ENCODE measurements at places on chromosomes 6 and 20.
A peak's percentile ranks its signal among the peaks of the same experiment; 100 is the strongest.

- no peak for DNase-seq
Observed at GRCh38 chr6:105320765-105321164, 82.1 kb downstream of the PREP start.

DNA sequence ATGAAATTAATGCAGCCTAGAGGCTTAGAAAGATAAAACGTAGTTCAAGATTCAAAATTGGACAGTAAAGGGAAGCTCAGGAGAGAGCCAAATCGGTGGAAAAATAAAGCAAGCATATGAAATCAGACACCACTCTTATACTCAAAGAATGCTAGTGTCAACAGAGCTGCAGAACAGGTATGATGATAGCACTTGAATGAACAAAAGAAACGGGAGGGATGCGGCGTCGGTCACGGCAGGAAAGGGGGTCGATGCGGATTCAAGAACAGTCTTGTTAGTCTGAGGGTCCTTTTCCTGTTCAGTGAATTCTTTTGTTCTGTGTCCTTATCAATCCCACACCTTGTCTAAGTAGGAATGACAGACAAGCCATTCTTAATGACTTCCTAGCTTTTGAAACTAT is 114.4 kb downstream of the FOXC1 start:
- no peak for DNase-seq

DNA sequence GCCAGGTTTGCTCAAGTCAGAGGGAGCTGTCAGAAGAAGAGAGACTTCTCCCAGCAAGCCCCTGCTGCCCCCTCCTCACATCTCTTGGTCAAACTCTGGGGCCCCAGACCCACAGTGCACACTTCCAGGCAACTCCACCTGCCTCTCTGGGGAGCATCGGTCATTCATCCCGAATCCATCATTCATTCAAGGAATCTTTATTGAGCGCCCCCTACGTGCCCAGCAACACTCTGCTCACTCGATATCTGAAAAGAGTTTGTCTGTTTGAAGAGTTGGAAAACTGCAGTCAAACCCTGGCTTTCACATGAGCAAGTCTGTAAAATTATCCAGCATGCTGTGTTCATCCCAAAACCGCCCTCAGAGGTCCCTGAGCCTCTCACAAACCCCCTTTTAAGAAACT is 66.2 kb downstream of the PRR18 start:
- no peak for DNase-seq

DNA sequence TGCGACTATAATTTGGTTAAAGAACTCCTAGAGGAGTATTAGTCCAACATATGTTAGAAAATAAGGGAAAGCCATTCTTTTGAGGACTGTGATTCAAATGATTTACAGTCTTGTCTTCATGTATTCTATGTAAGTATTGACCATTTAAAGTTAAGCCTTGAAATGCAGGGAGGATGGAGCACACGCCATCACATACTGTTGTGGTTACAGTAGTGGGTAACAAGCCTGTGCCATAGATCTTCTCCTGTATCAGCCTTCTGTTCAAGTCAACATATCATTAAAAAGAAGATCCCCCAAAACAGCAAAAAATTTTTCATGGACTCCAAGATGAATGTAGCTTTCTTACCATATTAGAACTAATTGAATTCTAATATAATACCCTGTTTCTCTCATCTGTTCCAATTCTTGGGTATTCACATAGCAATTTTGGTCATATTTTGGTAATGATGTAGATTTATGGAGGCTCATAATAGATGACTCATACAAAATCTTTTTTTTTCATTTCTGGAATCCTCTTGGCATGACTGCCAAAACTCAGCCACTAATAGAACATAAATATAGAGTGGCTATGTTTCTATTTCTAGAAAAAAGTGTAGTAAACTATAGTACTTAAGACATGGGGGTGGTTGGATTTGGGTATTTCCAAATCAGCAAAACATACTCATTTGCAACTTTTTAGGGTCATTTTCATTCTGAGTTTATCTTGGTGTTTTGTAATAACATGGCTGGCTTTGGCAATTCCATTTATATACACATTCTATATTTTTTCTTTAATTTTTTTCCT is 413.5 kb downstream of the BCKDHB start:
- DNase-seq: no peak

DNA sequence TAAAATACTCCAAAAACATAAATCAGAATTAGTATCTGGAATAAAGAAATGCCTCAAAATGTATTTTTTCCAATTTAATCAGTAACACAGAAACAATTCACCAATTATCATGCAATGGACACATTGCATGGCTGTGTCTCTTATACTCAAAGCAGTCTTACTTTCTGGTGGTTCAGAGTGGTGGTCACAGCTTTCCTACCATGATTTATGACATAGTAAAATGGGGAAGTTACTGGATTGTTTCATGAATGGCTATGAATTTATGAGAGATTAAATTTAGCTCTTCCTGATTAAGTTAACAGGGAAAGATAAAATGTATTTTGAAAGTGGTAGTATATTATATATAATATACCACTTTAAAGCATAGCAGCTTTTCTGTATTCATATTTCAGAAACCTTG is 331.5 kb upstream of the MAP3K7 start:
- DNase-seq: no peak

- DNase-seq: no peak
Observed at GRCh38 chr6:148419430-148419829, 76.8 kb downstream of the SASH1 start.

DNA sequence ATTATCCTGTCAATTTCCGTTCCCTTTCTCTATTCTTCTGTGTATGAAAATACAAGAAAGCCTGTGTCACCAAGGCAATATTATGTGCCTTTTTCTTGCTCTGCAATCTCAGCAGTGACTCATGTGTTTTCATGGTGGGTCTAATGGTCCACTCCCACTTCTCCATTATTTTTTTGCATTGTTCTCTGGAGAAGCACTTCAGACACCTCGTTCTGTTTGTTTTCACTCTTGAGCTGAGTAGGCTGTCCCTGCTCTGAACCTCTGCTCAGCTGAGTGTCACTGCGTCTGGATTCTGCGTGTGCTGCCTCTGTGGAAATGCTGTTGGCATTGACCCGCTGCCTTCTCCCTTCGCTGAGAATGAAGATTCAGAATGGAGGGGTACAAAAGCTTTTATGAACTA is 230.6 kb downstream of the TMEM242 start:
- no peak for DNase-seq

- DNase-seq: no peak
Observed at GRCh38 chr6:22098601-22099031, 198.2 kb downstream of the PRL start.

- no peak for DNase-seq
Observed at GRCh38 chr6:80733641-80734040, 627.2 kb downstream of the BCKDHB start.

GRCh38 chr6:13431861-13432465 is 55.4 kb downstream of the GFOD1 start:
- DNase-seq: no peak

- no peak for DNase-seq
Observed at GRCh38 chr20:23305098-23305497, 45.5 kb upstream of the NXT1 start.

GRCh38 chr20:53004267-53004813 is 32.2 kb downstream of the TSHZ2 start:
- no peak for DNase-seq

GRCh38 chr6:150430815-150431214 is 62.0 kb downstream of the IYD start:
- DNase-seq: no peak

GRCh38 chr6:100267721-100268123 is 197.0 kb downstream of the SIM1 start:
- no peak for DNase-seq

DNA sequence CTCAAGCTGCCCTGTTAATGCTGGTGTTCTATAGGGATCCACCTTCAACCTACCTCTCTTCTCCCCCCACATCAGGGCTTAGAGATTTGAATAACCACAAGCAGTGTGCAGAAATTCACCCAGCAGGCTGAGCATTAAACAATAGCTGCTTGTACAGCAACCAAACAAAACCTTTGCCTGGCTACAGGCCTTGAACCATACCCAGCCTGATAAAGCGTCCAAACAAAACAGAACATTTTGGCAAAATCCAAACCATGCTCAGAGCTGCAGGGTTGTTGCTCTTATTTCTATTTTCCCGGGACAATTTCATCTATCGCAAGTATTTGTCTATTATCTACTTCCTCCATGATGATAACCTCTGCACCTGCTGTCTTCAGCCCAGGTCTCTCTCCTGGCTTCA is 142.3 kb downstream of the UNC5CL start:
- DNase-seq: no peak

DNA sequence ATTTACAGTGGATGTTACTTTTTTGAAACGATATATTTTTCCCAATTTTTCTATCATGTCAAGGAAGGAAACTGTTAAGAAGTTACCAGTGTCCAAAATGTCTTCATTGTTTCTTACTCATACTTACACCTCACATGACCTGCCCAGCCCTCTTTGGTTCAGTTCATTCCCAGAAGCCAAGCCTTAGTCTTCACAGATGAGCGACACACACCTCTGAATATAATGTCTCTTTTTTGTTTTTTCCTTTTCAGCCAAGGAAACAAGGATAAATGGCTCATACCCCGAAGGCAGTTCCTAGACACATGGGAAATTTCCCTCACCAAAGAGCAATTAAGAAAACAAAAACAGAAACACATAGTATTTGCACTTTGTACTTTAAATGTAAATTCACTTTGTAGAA is 225.2 kb downstream of the SMOC2 start:
- no peak for DNase-seq

DNA sequence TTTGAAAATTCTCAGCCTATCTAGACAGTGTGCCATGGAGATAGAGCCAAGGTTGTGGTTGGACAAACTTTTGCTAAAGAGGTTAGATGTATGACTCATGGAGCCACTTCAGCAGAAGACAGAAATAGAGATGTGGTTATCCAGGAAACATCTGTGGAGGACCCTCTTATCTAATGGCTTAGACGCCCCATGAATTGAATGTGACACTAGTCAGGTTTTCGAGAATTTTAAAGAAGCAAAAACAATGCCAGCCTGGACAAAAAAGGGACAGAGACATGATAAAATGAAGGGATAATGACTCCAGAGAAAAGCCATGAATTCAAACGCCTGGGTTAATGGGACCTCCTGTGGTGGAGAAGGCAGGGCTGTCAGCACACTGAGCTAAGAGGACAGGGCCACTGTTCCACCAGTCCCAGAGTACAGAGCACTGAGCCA is 280.5 kb downstream of the CLVS2 start:
- DNase-seq: no peak

GRCh38 chr6:149545258-149545753 is 537 bp downstream of the PPIL4 start:
- DNase-seq: peak; percentile 39

- DNase-seq: no peak
Observed at GRCh38 chr6:139569566-139569965, 195.1 kb upstream of the CITED2 start.

DNA sequence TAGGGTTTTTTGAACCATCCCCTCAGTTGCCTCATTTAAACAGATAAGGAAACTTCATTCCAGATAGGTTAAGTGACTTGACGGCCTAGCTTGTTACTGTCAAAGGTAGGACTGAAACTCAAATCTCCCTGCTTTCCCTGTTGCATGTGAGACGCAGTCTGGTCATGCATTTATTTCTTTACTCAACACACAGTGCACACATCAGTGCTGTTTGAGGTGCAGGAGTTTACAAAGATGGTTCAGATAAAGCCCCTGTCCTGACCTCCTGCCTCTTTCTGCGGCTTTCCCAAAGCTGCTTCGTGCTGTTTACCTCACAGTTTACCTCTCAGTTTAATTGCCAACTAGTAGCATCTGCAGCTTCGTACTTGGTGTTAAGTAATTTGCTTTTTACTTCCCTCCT is 26.6 kb downstream of the TIAM2 start:
- DNase-seq: no peak

DNA sequence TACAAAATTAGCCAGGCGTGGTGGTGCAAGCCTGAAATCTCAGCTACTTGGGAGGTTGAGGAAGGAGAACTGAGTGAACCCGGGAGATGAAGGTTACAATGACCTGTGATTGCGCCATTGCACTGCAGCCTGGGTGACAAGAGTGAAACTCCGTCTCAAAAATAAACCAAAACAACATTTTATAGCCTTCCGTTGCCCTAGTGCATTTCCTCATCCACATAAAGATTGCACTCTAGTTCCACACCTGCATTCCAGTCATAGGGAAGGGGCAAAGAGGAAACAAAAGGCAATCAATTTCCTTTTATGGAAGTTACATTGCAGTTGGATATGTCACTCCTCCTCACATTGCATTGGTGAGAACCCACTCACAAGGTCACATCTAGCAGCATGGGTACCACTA is 182.7 kb upstream of the ARG1 start:
- no peak for DNase-seq

GRCh38 chr20:63483834-63484233 is 11.4 kb upstream of the KCNQ2 start:
- no peak for DNase-seq

- DNase-seq: no peak
Observed at GRCh38 chr6:43510827-43511163, 649 bp upstream of the LRRC73 start.

DNA sequence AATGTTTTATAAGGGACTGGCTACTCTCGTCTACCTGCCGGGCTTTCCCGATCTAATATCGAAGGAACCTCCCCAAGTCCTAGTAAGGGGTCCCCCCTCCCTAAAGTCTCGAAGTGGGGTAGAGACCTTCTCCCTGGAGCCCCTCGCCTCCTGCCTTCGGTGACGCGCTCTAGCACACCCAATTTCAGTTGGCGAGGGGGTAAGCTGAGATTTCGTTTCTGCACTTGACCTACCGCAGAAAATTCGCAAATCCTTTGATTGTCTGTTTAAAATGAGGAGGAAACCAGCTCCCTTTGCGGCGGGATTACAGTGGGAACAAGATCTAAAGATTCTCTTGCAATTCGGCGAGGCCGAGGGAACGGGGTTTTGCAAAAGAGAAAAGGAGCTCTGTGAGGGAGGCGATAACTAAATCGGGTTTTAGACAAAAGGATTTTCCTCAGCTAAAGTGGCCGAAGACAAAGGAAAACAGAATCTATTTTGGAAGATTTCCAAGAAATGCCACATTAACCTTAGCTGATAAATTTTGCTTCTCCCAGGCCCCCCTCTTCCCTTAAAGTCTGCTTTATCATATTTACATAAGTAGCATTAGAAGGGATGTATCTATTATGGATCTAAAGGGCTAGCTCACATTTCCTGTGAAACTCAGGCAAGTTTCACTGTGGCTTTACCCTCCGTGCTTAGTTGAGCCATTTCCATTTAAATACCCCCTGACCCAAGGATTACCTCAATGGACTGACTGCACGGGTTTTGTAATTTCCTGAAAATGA is 8.4 kb downstream of the SIM1 start:
- no peak for DNase-seq

- no peak for DNase-seq
Observed at GRCh38 chr20:53828682-53829254, 235.1 kb upstream of the ZNF217 start.
